ENCODE measurements at places on chromosomes 6 and 20.

- DNase-seq = no peak
Measured at GRCh38 chr6:6629402-6629801, 40.9 kb downstream of the LY86 start.

GRCh38 chr20:61566691-61567090, 314.6 kb downstream of the CDH4 start:
- no peak for DNase-seq

DNA sequence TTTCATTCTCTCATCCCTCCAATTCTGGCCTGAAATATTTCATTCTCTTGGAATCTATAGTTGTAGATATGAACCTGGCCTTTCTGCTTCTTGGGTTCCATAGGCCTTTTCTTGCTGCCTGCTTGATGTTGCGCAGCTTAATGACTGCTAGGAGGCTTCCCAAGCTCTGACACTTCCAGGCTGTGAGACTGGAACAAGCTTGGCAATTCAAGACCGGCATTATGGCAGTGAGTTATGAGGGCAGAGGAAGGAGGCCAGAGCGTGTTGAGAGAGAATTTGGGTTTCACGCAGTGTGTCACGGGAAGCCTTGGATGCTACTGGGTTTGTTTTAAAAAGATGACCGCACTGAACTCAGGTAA, 948 bp upstream of the DNAJC5 start:
- no peak for DNase-seq

DNA sequence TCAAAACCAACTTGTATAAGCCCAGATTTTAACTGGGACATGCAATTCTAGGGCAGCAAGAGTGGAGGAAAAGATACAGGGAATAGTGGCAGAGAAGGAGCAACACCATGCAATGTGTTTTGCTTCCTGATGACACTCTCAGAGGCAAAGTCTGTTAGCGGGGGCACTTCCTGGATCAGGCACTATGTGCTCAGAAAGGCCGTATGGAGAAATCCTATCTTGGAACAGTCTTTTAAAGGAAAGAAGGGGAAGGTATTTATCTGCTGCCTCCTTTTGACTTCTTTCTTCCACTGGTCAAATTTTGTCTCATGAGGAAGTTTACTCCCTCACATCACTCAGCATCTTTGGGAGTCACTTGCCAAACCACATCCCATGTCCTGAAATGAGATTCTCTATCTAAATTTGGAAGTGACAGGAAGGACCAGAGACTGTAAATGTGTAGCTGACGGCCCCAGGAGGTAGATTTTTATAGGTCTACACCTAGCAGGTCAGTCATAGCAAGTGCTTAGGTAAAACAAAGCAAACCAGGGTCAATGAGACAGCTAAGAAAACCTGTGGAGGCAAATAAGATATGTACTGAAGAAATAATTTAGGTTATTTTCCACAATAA, 91.7 kb upstream of the ELOVL5 start:
- DNase-seq = no peak

- DNase-seq = peak; percentile 61
Measured at GRCh38 chr6:111105578-111105977, 18.3 kb downstream of the SLC16A10 start.

DNA sequence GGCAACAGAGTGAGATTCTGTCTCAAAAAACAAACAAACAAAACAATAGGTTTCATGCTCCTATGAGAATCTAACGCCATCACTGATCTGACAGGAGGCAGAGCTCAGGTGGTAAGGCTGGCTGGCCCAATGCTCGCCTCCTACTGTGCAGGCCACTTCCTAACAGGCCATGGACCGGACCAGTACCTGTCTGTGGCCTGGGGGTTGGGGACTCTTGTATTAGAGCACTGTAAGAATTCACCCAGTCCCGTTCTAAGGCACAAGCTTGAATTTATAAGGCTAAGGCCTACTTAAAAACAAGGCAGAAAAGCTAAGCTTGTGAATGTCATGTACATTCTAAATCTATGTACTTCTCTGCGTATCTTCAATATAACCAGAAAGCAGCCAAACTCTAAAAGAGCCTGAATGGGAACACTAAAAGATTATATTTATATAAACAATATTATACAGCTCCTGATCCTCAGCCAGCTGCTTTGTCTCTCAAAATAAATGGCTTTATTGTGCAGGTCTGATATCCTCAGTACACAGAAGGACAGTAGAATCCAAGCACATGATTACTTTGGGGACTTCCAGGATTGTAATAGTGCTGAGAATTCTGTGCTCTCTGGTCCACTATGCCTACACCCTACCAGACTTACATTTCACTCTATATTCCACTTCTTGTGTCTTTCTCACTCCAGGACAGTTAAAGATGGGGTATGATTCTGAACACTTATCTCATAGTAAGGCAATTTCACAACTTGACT, 64.5 kb upstream of the DST start:
- DNase-seq = no peak

GRCh38 chr6:118283766-118284165, 264.3 kb upstream of the PLN start:
- DNase-seq = peak; percentile 44

- DNase-seq = peak; percentile 66
Measured at GRCh38 chr6:3867641-3868502, 18.7 kb downstream of the FAM50B start.

DNA sequence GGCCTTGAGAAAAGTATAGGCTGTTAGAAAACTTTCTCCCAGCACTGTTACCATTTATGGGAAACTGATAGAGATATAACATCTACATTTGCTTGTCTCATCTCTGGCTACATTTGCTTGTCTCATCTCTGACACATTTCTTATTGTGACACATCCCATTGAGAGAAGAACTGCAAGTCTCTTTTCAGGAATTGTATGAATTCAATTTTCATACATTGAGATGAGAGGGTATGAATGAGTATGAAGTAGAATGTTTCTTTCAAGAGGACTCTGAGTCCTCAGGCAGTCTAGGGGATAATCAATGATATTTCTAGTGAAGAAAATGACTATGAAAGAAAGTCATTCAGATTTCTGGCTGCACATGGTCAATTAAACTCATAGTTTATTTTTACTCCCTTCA, 37.5 kb upstream of the ENPP5 start:
- DNase-seq = no peak

DNA sequence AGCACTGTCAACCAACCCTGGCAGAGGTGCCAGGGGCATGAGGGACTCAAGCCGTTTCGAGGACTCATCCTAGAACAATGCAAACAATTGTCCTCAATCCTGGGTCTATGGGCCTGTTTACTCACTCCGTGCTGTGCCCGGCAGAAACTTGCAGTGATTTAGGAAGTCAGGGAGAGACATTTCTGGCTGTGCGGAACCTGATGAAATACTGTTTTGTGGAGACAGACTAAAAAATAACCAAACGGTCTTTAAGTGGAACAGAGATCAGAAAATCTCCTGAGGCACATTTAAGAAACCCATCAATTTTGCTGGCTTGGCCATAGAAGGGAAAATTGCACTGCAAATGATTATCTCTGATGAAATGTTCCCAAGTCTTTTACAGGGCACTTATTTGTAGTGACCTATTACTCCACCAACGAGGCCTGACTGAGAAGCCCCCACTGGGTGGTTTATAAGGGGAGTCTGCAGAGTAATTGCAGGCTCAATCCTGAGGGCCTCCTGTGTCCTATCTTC, 79.8 kb upstream of the KCNK16 start:
- DNase-seq = no peak

DNA sequence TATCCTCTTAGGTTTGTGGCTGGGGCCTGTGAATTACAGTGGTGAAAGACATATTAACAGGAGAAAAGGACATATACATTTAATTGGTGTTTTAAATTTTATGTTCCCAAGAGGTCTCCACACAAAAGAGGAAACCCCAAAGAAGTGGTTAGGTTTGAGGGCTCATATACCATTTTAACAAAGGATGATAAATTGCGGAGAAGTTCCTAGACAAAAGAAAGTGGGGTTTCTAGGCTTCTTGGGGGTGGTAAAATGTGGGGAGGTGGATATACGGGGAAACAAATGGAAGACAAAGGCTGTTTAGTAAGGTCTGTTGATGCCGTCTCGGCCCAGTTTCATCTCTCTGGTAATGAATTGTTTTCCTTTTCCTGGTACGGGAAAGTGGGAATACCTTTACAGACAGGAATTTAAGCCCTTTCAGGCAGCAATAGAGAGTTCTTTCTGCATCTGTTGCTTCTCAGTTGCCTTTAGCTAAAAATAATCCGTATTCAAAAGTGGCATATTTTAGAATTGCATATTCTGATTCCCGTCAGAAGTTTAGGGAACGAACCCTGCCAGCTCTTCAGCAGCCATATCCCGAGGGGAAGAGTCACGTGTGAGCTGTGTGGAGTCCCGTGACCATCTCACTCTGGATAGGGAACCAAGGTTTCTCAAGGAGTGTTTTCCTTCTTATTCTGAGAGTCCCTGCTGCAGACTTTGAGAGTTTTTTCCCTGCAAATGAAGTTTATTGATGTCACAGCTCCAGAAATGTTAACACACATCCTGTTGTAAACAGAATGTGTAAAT, 104.4 kb downstream of the RPP40 start:
- DNase-seq = no peak

Data from foreskin keratinocyte (primary cell).